ENCODE measurements at places on chromosomes 4 and X.

- no peak for DNase-seq
Observed at GRCh38 chr4:145735347-145735675, 55.4 kb downstream of the C4orf51 start.

DNA sequence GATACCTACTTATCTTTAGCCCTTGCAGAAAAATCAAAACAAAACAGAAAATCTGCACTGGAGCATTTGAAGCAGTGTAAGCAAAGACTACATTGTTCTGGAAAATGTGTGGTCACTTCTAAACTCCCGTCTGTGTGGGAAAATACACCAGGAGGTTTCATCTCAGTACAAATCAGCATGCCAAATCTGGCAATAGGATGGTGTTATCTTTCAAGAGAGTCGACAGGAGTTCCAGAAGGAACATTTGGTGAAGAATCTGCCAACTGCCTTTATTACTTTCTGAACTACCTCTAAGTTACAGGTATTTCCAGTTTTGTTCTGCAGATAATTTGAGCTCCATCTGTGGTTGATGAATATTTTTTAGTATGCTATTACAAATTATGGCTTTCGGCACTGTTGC, 1348.0 kb downstream of the RAPGEF2 start:
- DNase-seq, result no peak

- no peak for DNase-seq
Observed at GRCh38 chrX:9790866-9791265, 4.6 kb downstream of the SHROOM2 start.

DNA sequence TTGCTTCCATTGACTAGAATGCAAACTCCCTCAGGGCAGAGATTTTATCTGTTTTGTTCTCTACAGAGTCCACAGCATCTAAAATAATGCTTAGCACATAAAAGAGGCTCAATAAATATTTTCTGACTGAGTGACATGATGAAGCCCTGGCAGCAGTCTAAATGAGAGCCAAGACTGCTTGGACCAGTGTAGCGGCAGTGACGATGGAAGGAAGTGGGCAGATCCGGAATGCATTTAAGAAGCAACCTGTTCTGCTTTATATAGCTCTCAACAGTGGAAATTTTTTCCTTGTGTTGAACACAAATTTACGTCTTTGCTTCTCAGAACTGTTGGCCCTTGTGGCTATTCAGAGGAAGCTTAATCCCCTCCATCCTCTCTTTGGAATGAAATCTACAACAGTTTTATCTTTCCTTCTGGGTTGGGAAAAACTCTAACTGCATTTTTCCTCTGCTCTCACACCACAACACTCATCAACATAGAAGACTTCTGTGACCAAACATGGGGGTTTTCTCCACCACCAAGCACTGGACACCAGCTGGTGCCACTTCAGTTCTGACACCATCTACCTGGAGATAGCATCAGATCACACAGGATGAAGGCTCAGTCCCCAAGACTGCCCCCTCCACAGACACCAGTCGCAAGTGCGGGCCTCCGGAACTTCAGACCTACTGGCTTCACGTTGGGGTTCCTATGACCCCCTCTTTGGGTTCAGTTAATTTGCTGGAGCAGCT, 7.0 kb upstream of the BEND4 start:
- DNase-seq, result no peak

- DNase-seq, result no peak
Observed at GRCh38 chrX:74104356-74105015, 199.5 kb upstream of the ZCCHC13 start.

DNA sequence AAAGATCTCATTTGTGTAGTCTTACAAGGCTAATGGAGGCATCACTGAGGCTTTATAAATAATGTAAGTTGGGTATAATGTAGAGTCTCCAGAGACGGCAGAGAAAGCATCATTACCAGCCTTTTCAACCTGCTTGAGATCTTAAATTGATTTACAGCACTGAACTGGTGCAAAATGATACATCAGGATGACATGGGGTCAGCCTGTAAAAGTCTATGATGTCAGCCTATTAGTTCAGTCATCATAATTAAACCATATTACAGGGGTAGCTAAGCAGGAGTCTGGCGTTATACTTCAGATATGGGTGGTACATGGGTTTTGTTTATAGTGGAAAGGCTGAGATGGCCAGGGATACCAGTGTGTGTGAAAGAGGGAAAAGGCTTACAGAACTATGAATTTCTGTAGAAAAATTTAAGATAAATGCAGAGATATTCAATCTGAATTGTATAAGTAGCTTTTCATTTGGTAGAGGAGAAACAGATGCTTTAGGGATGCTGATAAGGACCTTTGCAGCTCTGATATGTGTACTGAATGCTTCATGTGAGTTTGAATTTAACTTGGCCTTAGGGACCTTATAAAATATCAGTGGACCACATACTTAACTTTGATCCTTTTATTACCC, 2.7 kb downstream of the SMAD1 start:
- DNase-seq, result no peak

- DNase-seq, result no peak
Observed at GRCh38 chr4:31390849-31391248, 670.7 kb downstream of the PCDH7 start.

GRCh38 chr4:173264684-173265185, 69.4 kb downstream of the HMGB2 start:
- peak; percentile 62 for DNase-seq

- DNase-seq, result no peak
Observed at GRCh38 chrX:39642071-39642470, 455.7 kb downstream of the BCOR start.

- no peak for DNase-seq
Observed at GRCh38 chr4:67512501-67512900, 32.8 kb downstream of the CENPC start.

GRCh38 chr4:4488405-4489404, 53.1 kb downstream of the STX18 start:
- DNase-seq, result peak; percentile 61

DNA sequence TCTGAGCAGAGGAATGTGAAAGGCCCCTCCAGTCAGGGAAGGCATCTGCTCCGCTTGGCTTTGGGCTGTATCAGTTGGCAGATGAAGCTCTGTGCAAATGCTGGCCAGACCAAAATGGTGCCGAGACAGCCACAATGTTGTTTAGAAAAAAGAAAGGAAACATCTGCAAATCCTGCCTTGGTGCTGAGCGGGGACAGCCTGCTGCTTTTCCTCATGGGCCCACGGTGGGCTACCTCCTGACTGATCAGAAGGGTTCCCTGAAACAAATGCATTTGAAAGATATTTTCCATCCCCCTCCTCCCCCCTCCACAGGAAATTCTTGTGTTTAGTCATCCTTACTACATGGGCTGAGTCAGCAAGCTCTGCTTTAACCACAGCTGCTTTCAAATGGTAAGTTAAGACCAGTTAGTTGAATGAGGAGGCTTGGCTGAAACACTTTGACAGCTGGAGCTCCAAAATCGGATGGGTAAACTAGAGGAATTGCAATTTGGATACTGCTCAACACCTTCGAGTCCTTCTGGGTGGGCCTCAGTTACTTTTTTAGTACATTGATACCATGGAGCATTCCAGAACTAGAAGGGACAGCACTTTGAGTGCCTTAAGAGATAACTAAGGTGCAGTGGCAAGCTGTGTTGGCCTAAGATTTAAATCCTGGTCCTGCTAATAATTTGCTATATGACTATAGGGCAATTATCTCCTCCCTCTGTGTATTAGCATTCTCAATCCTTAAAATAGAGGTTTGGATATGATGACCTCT, 36.0 kb downstream of the PLAC1 start:
- DNase-seq, result no peak

- no peak for DNase-seq
Observed at GRCh38 chr4:75830906-75831305, 71.3 kb downstream of the PPEF2 start.

DNA sequence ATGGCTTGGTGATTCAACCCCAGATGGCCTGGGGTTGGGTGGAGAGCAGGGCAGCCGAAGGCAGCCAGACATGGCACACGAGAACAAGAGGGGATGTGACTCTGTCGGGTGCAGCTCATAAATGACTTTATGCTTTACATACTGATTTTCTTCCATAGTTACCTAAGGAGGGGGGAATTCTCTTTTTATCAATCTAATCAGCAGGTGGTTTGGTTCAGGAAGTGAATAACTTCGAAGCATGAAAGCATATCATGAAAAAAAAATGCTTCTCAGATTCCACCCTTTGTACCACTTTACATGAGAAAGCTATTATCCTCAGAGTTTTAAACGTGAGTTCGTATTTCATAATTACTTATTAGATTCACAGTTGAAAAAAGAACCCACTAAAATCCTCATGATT, 908.9 kb upstream of the LCORL start:
- no peak for DNase-seq

DNA sequence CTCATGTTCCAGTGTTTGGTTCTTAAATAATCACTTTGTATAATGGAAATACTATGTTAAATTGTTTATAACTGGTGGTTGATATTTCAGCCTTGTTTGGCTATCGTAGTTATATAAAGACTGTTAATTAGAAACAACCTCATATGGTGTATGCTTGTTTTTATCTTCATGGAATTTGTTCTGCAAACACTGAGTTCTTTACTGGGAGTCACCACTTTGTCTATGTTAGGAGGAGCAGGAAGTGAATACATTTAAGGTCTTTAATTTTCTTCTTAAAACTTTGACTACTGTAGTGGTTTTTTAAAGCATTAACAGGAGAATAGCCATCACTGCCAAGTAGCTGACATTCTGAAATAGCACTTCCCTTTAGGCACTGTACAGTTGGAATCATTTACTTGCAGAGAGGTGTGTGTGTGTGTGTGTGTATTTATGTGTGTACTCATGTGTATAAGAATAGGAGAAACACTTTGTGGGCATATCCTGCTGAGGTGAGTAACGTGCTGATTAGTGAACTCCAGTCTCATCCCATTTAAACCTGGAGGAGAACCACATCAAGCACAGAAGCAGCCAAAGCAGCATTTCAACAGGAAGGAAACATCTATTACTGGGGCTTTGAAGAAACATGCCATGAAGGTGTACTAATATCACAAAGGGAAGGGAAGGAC, 37.8 kb downstream of the TET2 start:
- no peak for DNase-seq

DNA sequence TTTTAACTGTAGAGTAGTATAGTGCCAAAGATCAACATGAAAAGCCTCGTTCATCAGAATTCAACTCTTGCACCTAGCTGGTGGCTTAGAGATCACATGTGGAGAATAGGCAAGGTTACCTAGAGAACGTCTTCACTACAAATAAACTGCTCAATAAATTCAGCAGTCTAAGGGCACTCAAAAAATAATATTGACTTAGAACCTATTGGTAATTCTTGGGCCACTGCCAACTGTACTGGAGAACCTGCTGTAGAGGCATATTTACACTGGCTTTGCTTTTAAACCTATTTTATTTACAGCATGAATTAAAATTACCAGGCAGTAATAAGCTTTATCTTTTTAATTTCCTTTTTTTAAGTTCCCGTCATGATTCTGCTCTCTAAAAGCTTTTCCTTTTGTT, 343.7 kb downstream of the PDHA2 start:
- DNase-seq, result no peak

GRCh38 chrX:38318196-38318595, 9.1 kb downstream of the RPGR start:
- DNase-seq, result no peak

- DNase-seq, result no peak
Observed at GRCh38 chrX:95382799-95383198, 1301.8 kb upstream of the DIAPH2 start.

DNA sequence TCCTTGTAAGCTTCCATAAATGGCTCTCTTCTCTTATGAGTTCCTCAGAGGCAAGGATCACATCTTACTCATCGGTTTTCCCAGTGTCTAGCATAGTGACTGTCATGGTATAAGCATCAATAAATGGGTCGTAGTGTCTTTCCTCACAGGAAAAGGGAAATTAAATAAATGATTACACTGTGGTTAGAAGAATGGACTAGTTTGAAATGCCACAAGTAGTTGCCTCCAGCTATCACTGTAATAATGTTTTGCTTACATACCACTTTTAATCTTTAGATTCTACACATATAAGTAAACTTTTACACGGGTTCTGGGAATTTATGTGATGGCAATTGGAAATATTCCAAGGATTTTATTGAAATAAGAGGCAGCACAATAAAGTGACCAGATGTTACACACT, 152.8 kb upstream of the CXorf51A start:
- no peak for DNase-seq

DNA sequence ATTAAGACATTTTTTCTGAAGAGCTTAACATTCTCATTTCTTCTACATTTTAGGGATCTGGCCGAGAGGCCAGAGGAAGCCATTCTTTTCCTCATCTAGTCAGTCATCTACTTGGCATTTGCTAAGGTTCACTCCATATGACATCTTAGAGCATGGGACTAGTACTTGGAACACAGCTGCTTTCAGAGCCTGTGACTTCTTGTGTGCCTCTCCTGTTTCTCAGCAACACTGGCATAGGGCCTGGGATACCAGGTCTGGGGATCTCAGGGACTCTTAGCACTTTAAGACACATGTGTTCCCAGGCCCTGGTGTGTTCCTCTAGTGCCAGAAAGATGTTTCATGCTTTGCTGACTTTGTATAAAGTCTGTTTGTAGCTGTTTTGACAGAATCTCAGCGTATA, 7.3 kb downstream of the PLP1 start:
- DNase-seq, result no peak

DNA sequence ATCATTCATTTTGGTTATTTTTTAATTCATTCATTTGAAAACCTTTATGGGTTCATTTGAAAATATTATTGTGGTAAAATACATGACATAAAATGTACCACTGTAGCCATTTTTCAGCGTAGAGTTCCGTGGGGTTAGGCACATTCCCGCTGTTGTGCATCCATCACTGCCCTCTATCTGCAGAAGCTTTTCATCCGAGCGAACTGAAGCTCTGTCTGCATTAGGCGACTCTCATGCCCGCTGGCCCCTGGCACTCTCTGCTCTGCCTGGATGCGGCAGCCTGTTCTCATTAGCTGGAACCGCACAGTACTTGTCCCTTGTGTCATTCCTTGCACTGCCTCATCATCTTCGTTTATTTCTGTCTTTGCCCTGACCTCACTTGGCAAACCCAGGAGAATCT, 17.5 kb downstream of the CFAP99 start:
- DNase-seq, result no peak

DNA sequence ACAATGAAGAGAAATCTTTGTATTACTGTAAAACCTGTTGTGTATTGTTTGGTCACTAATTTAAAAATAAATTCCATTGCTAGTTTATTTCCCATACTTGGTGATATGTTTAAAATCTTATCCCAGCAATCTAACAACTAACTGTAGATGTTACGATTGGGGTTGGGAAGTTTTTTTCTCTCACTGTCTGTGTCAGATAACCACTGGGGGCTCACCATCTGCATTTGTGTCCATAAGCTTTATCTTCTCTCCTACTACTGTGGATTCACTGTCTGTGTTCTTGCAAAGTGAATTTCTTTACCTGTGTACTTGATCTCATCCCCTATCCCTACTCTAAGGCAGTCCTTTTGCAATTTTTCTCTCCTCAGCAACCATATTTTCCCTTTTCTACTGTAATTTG, 81.3 kb downstream of the STIM2 start:
- DNase-seq, result no peak

GRCh38 chrX:9273744-9274143, 191.1 kb upstream of the TBL1X start:
- no peak for DNase-seq

DNA sequence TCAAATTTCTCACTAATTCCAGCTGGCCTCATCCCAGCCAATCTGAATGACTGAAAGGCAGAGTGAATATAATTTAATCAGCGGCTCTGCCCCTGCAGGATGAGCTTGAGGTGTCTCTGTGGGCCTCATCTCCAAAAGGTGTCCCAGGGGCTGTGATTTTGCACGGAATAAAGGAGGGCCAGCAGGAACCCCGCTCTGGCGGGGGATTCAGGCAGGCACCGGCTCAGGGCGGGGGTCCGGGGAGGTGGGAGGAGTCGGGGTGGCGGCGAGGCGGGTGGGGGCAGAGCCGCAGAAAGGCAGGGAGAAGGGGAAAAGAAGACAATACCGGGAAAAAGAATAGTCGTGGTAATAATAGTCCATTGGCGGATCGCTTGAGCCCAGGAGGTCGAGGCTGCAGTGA, 16.0 kb upstream of the ERCC6L start:
- no peak for DNase-seq
